ENCODE measurements at places on chromosomes 1 and 21.

GRCh38 chr1:19647643-19648042 lies 3.5 kb downstream of the NBL1 start:
- DNase-seq = no peak

GRCh38 chr1:43422995-43423671 lies 30.6 kb downstream of the HYI start:
- DNase-seq = no peak

- DNase-seq = no peak
These were observed 106.9 kb upstream of the SERBP1 start for GRCh38 chr1:67536957-67537666.

DNA sequence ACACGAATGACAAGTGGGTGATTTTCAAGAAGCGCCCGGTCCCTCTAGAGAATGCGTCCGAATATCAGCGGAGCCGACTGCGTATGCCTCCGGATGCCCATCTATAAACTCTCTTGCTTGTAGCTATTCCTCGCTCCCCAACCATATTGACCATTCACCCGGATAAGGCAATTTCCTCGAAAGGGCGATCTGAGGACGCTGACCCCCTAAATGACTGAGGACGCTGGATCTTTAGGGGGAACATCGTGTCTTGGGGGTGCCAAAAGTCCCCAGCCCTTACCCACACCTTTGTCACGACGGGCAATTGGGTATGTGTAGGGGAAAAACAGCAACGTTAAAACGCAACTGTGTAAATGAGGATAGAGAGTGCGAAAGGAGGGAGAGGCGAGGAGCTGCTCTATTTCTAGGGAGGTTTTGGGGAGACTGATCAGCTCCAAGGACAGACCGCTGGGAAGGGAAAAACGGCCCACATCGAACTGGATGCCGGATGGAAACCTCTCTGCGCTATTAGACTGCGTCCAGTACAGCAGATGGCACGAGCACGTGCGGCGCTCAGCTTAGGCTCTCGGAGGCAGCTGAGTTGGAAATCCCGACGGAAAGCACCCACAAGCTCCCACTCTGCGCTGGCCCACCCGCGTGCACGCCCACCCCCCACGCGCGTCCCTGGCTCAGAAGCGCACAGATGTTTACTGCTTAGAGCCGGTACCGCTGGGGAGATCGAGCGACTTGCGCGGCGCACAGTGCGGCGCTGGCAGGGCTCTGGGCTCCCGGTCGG lies 2.9 kb upstream of the PRRX1 start:
- no peak for DNase-seq

DNA sequence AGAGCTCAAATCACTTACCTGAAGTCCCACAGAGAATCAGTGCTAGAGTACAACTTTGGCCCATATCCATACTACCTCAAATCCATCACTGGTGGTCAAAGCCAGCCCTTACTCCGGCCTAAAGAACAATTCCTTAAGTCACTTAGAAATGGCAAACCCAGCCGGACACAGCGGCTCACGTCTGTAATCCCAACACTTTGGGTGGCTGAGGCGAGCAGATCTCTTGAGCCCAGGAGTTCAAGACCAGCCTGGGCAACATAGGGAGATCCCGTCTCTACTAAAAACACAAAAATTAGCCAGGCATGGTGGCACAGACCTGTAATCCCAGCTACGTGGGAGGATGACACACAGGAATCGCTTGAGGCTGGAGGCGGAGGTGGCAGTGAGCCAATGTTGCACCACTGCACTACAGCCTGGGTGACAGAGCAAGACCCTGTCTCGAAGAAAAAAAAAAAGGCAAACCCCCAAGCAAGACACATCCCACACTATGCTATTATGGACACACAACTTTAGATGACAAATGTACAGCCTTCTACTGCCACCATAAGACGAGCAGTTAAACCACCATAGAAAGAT lies 24.0 kb downstream of the NPHP4 start:
- no peak for DNase-seq

DNA sequence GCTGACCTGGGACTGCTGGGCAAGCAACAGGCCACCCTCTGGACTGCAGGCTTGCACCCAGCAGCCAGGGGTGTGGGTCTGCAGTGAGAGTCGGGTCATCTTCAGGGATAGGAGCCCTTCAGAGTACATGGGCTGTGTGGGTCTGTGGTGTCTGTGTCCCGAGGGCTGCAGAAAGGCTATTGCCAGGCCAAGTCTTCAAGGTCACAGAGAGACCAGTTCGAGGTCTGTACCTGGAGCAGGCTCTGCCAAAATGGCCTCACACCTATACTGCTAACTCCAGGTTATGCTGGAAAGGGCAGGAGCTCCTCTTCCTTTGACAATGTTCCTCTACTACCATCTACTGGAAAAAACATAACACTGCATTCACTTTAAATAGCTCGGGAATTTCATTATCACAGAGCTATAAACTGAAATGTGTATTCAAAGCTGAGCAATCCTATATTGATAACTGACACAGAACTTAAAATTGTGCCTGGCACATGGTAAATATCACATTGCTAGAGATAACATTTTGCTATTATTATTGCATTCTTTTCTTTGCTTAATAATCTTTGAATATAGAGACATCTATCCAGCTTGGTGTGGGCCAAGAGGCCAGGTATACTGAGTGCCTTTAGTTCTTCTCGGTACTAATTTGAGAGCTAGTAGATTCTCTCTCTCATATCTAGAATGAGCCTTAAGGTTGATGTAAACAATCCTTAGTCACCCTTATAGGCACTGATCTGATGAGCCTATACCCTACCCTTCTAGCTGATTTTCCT lies 6.9 kb upstream of the DNAH14 start:
- peak; percentile 55 for DNase-seq

DNA sequence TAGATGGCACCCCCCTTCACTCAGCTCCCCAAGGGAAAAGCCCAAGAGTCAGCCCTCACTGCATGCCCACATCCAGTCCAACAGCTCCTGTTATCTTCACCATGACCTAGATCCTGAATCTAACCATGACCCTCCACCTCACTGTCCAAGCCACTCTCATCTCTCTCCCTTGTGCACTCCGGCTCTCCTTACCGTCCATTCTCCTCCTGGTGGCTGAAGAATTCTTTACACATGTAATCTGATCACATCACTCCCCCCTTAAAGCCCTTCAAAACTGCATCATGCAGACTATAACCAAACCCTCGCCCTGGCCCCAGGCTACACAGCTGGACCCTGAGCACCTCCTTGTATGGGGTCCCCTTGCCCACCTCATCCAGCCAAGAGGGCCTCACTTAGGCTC lies 14.0 kb upstream of the PAQR7 start:
- DNase-seq = no peak

DNA sequence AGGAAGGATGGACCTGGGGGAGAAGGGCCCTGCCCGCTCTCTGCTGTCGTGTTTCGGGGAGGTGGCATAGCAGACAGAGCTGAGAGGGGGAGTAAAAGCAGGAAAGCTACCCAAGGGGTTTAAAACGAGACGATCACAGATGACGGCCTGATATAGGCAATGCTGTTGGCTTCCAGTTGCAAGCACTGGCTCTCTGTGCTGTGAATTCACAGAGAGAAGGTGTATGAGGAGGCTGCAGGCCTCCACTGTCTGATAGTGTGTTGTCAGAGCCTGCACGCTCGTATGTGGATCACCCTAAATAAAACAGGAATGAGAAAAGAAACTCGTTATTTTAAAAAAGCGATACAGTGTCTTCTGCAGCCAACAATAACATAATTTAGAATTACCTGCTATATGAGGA lies 57.4 kb downstream of the LGR6 start:
- DNase-seq = no peak

GRCh38 chr21:31732597-31733550 lies 956 bp upstream of the SCAF4 start:
- DNase-seq = no peak

DNA sequence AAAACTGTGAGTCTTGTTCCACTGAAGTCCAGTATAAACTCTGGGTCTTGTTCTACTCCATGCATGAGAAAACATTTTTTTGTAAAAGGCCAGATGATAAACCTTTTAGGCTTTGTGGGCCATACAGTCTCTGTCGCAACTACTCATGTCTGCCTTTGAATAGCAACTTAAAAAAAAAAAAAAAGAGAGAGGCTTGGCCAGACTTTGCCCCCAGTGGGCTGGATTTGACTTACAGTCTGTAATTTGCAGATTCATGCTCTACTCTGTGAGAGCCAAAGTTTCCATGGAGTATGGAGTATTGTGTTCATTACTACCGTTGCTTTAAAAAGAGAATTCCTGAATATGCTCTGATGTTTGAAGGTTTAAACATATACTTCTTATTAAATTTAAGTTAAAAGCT lies 654.9 kb upstream of the PKN2 start:
- DNase-seq = no peak

GRCh38 chr1:9243066-9243739 lies 8.6 kb downstream of the H6PD start:
- no peak for DNase-seq

GRCh38 chr1:219587801-219588561 lies 24.9 kb downstream of the ZC3H11B start:
- no peak for DNase-seq

DNA sequence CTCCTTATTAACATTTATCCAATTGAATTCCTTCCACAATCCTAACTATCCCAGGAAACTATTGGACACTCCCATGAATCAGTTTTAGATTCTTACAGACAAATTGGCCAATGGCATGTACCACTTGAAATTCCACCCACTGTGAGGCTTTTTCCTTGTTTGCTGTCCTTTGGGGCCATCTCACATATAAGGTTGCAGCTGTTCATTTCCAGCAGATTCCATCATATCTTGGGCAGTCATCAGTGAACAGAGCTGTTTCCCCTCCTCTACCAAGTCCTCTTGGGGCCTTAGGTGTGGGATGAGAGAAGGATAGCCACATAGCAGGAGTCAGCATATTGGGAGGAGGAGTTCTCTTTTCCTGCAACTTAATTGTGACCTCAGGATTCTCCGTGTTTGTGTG lies 109.1 kb downstream of the HHAT start:
- DNase-seq = no peak

DNA sequence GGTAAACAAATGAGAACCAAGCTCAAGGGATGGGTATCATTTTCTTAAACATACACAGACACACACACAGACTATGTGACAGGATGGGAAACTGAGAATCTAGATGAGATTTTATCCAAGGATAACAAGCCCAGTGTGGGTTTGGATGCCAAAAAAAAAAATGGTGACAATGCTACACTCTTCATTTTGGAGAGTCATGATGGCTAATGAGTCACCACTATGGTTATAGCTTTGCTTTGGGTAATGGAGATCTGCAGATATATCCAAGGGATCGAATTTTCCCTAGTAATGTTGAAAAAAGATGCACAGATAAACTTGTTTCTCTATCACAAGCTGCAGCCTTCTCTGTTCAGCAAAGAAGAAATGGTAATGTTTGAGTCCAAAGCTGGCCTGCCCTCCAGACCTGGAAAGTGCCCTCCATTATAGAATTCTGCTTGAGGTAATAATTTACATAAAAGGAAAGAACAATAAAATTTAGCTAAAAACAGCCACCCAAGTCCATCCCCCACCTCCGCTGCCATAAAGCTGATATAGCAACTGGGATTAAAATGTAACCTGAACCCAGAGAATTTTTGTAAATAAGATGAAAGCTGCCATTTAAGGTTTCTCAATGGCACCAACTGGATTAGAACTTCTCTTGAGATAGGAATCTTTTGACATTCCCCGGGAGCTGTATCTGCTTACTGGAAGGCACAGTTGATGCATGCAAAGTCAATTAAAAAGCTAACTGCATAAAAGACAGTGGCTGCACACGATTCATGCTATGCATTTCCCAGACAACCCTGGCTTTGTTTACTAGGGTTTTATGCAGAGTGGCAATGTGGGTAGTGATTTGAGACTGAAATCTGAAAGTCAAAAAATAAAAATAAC lies 395.2 kb upstream of the LYPLAL1 start:
- DNase-seq = no peak

DNA sequence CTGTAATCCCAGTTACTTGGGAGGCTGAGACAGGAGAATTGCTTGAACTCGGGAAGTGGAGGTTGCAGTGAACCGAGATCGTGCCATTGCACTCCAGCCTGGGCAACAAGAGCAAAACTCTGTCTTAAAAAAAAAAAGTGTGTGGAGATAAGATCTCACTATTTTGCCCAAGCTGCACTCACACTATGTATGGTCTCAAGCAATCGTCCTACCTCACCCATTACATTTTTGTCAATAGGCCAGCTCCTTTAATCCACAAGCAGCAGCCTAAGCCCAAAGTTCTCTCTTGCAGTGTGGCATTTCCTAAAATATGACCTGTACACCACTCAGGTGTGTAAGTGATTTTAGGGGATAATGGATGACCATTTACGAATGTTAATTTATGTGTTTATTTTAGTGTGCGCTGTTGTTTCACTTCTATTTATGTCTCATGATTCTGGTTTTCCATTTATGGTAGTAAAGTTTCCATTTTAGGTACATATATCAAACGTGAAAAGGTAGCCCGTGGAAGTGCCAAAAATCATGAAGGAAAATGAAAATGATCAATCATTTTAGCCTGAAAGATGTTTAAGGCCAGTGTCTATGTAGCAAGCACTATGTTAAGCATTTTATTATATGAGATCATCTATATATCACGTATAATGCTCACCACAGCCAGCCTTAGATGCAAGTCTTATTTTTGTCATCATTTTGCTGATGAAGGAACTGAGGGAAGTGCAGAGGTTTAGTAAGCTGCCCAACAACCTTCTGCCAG lies 5.6 kb downstream of the LCK start:
- no peak for DNase-seq

DNA sequence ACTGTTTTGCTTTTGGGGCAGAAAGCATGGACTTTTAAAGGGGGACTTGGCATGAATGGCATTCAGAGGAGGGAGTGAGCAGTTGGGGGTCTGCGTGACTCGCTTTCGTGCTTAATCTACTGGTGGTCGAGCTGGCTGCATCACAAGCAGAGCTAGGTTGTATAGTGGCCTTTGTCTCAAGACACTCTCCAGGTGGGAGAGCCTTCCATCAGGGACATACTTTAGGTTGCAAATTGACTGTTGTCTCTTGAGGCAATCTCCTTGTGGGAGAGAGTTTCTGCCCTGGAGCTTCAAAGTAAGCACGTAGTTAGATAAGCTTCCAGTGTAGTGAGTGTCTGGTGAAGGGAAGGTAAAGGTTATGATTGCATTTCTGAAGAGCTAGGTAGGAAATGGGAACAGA lies 93.9 kb downstream of the C1orf21 start:
- DNase-seq = no peak

DNA sequence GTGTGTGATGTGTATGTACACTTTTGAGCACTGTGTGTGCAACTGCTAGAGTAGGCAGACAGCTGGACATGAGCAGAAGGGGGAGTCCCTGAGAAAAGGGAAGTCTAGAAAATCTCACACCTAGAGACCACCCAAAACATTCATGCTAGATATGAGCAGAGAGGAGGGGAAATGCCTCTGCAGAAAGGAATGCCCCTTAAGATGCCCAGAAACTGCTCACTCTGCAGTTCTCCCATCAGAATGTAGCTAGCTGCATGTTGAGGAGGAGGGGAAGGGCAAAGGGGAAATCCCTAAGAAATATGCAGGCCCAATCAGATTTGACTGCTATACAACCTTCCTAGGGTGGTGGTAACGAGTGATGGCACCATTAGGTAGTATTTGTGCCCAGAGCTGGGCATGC lies 31.8 kb upstream of the MAGOH start:
- no peak for DNase-seq
